Vagina (tissue), 2 donors: ENCODE measurements at places on chromosomes 12 and 14.

- DNase-seq: no peak
These were observed 49.7 kb downstream of the KICS2 start for GRCh38 chr12:64172143-64172970.

DNA sequence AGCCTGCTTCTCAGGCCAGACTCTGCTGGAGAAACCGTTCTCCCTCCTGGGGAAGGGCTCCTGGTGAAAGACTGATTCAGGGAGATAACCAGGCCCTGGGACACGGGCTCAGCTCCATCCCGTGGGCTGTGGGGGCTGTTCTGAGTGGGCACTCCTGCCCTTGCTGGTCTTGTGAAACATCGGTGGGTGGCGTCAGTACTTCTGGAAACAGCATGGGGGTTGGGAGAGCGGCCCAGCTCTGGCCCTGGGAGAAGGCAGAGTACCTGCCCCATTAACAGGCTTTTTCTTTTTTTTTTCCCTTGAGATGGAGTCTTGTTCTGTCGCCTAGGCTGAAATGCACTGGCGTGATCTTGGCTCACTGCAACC, 786 bp downstream of the SLC25A47 start:
- no peak for DNase-seq

DNA sequence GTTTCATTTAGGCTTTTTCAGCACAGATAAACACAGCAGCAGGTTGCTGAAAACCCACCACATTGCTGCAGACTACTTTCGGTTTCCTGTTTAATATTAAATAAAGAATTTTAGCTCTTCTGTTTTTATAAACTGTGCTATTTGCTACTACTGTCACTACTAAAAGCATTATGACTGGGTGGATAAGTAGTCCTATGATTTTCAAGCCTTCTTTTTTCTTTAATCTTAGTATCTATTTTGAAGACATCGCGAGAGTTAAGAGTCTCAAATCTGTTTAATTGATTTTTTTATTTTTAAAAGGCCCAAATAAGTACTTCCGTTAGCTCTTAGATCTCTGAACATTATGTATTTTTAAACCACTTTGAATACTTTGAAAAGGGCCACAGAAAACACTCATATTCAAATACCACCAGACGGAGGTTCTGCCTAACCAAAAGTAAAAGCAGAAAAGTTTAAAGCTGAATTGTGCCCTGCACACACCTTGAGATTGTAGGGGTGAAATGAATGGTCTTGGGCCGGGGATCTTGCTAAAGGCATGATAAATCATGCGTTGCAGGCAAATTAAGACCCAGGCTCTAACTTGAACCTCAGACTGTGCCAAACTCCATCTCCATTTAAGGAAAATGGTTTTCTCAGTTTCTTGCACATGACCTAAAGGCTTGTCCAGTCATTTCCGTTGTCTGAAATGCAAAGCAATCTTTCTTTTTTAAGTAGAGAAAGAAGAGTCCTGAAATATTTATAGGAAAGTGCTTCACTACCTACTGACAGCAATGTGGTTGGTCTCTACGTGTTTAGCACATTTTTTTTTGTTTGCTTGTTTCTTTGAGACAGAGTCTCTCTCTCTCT, 13.6 kb upstream of the FOXN3 start:
- DNase-seq: no peak

- no peak for DNase-seq
These were observed 442.4 kb upstream of the FOXG1 start for GRCh38 chr14:28323951-28324741.

GRCh38 chr12:53098354-53098981, 1.0 kb downstream of the IGFBP6 start:
- no peak for DNase-seq

GRCh38 chr12:32437095-32437515, 37.7 kb downstream of the FGD4 start:
- no peak for DNase-seq

DNA sequence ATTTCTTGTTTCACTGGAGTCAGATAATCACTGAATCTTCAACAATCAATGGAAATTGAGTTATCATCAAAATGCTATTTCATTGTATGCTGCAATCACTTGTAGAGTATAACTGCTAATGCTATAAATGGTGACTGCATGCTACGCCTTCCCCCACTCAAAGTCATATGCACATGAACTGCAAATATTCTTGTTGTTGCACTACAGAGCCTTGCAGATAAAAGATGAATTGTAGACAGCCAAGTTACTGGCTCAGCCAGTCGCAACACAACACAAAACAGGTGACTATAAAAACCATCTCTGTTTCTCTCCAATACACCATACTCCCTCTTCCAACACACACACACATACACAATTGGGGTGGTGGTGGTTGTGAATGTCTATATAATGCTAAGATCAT, 171.0 kb upstream of the HMGA2 start:
- DNase-seq: no peak

GRCh38 chr12:130181211-130181610, 18.9 kb downstream of the FZD10 start:
- DNase-seq: peak; percentile 22

DNA sequence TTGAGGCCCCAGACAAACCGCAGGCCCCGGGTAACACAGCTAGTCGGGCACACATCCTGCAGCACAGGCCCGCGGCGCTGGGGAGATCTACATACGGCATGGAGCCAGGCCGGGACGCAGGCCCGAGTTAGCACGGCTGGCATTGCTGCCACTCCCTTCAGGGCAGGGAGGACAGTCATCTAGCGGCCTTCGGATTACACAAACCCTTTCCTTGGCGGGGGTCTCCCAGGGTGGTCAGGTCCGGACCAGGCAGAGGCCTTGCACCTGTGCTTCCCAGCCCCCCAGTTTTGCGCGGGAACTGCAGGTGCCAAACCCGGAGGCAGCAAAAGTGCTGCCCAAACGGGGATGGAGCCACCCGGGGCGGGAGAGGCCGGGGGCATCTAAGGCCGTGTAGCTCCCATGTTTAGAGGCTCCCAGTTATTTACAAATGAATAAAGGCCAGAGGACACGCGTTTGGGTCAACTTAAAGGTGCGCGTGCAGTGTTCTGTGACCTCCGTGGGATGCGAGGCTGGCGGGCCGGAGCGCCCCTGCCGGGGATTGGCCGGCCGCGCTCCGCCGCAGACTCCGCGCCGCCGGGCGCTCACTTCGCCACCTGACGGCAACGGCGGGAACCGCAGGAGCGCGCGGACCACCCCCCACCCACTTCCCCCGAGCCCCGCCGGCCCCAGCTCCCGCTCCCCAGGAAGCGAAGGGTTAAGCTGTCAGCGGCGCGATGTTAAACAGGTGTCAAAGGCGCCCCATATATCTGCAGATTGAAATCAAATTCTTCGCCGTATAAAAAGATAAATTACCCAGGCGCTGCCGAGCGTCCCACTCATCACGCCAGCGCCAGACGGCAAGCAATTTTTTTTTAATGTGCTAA, 18.1 kb downstream of the VSX2 start:
- DNase-seq: no peak

DNA sequence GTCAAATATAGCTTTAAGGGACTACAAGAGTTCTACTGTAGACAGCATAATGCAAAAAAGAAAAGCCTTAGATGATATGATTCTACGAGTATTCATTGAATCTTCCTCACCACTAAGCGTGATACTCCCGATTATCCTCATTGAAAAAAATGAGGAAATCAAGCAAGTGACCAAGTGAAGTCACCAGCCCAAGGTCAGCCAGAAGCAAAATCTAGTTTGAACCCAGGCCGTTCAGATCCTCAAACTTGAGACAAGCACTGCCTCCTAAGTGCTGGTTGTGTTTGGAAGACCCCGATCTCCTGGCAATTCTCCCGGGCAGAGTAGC, 845 bp downstream of the GIT2 start:
- DNase-seq: no peak

DNA sequence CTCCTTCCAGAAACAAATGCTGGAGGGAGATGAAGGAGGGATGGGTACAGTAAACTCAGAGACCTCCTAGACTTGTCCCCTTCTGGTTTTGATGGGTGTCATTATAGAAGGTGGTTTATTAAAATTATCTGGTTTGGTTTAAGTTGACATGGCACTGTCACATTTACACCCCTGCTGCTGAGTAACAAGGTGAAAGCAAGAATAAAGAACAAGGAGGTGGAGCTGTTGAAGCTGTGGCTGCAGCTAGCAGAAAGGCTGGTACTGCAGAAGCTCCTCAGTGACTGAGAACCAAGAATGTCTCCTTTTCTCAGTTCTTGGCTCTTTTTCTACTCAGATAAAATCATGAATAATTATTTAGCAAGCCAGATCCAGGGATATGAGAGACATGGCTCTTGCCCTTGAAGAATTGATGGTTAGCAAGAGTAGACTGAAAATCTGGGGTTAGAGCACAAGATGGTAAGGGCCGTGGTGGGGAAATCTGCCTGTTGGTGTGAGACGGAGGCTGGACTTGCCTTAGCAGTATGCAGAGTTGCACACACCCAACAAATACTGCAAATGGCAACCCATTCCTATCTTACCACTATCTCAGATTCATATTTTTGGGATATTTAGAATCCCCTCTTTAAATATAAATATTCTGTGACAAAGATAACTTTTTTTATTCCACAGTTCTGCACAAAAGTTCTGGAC, at the start of gene GZMH:
TSS of gene GZMH (minus strand) at position 31 of the 690 bp plus-strand sequence. CDS start 72 bp downstream, outside the sequence.
- DNase-seq: no peak

- no peak for DNase-seq
These were observed 11.7 kb upstream of the ITGB7 start for GRCh38 chr12:53218551-53219291.

GRCh38 chr12:31477687-31478086, 113.2 kb downstream of the DENND5B start:
- DNase-seq: no peak

GRCh38 chr14:101788016-101788635, 26.6 kb downstream of the PPP2R5C start:
- DNase-seq: no peak

DNA sequence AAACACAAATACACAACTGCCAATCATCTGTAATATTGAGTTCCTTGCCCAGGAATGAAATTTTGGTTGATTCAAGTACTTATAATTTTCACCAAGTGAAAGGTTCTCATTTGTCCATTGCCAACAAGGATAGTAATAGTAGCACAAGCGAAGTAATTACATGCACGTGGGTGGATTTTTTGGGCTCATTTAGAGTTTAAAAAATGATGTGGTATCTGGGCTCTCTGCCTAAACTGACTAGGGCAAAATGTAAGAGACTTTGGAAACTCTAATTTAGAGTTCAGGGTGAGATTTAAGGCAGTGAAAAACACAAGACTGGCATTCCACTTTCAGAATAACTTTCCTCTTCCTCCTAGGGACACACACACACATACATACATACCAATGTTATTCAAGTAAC, 111.7 kb downstream of the MYRFL start:
- no peak for DNase-seq

GRCh38 chr12:104858611-104859543, 99.2 kb downstream of the SLC41A2 start:
- DNase-seq: no peak

GRCh38 chr14:71202881-71203280, 295.6 kb downstream of the PCNX1 start:
- DNase-seq: no peak

DNA sequence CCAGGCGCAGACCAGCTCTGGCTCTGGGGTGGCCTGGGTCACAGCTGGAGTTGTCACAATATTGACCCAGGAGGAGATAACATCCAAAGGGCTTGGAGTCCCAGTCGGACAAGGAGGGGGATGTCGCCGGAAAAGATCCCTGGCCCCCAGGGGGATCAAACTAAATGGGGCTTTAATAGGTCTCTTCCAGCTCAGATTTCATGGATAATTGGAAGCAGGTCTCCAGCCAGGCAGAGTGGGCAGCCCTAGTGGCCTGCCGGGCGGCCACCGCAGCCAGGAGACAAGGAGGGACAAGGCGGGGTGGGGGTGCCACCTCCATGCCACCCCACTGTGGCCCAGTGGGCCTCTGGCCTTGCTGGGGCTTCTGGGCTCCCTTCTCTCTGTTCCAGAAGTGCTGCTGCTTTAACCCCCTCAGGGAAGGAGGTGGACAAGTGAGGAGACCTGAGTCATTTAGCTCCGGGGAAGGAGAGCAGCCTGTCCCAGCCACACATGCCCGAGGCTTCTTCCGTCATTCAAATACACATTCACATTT, 23.1 kb upstream of the PGF start:
- no peak for DNase-seq

GRCh38 chr12:63779498-63780481, at the start of gene RXYLT1:
Gene RXYLT1 (plus strand): TSS chr12:63779909. CDS start chr12:63779961, 52 bp downstream.
- no peak for DNase-seq

DNA sequence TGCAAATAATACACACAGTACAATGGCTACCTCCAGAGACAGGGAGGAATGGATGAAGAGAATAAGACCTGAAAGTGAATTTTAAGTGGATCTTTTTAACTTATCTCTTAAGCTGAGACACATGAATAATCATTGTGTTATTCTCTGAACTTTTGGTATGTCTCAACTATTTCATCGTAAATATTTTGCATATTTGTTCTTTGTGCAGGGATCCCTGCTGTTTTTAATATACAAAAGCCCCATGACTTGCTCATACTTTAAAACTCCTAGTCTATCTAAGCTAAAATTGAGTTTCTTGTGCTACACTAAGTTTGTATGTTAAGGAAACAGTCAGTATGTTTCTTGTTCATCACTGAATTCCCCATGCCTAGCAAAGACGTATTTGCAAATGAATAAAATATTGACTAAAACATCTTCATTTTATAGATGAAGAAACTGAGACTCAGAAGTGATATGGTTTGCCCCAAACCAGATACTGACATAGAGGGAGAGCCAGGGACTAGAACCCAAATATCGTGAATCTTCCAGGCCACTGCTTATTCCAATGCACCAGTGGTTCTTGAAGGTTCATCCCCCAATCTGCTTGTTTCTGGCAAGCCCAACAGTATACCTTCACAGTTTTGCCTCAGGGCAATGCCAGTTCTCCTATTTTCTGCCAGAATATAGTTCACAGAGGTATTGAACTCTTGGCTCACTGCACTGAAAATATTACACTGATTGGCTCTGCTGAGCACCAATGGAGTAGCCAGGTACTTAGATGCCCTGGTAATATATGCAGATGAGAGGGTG, 356.9 kb downstream of the MED13L start:
- no peak for DNase-seq

DNA sequence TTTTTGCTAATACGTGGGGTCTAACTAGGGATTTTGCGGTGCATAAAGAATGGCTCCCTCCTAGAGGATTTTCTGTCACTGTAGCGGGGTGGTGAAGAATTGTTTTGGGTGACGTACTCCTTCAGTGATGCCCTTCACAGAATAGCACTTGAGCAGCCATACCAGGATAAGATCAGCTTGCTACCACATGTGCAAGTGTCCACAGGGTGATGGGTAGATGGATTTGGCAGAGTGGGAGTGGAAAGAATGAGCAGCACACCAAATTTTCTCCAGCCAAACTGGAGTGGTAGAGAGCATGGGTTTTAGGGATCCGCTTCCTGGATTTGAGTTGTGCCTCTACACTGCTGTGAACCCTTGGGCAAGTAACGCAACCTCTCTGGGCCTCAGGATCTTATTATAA, 2.3 kb downstream of the TCP11L2 start:
- DNase-seq: no peak

DNA sequence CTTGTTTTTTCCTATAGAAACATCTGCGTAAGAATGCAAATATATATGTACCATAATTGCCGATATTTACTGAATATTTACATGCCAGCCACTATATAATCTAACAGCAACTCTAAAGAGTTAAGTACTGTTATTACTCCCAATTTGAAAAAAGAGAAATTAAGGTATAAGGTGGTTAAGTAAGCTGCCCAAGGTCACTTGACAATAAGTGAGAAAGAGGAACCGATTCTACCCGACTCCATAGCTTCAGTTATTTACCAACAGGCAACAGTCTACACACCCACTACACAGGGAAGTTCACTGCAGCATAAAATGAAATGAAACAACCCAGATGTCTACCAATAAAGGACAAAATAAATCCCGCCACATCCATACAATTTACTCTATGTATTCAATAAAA, 1.1 kb downstream of the MIS18BP1 start:
- no peak for DNase-seq

- no peak for DNase-seq
These were observed 10.9 kb downstream of the NT5DC3 start for GRCh38 chr12:103830025-103830725.
